ENCODE measurements at places on chromosomes 5 and 9. TPM values are rescaled to one million over a fixed set of nuclear protein-coding genes. Genes with fewer than 3 reads are reported as not detected.
A peak's percentile ranks its signal among the peaks of the same experiment; 100 is the strongest.

The PRR7 gene
- total RNA-seq: 2.8 TPM

The MAN2A1 gene
- 134 TPM for total RNA-seq

The PRELID2 gene
- total RNA-seq: 4.7 TPM

The STOM gene
- 51.0 TPM for total RNA-seq

The OR1N2 gene
- total RNA-seq: not detected

The CDC20B gene
- total RNA-seq: not detected

The MEGF10 gene
- 39.8 TPM for total RNA-seq

GRCh38 chr5:50715001-50715400 lies 48.6 kb downstream of the PARP8 start:
- H3K4me1 ChIP-seq: peaks cover 18% of the 10 kb centered on the region
- no peak overlapping the region for H3K27ac ChIP-seq
- no peak overlapping the region for H3K4me3 ChIP-seq
- no peak for DNase-seq
- H3K27me3 ChIP-seq: no peaks in the 10 kb centered on the region

- H3K4me1 ChIP-seq: no peaks in the 10 kb centered on the region
- DNase-seq: no peak
- no peak overlapping the region for H3K4me3 ChIP-seq
Measured at GRCh38 chr5:18712936-18713485, 1078.8 kb downstream of the TAF11L14 start.

DNA sequence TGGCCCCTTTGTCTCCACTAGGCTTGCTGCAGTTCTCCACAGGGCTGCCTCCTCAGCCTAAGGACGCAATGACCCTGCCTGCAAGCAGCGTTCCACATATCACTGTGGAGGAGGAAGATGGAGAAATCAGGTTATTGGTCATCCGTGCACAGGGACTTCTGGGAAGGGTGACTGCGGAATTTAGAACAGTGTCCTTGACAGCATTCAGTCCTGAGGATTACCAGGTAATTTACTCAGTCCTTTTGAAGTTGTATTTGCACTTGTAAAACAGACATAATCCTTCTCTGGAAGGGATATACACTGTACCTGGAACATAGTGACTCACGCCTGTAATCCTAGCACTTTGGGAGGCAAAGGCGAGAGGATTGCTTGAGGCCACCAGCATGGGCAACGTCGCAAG lies 116.6 kb downstream of the ADGRV1 start:
- H3K27me3 ChIP-seq: peaks cover 2% of the 10 kb centered on the region
- no peaks in the 10 kb centered on the region for H3K4me1 ChIP-seq
- H3K27ac ChIP-seq: no peak overlapping the region
- no peak for DNase-seq
- no peak overlapping the region for H3K4me3 ChIP-seq

DNA sequence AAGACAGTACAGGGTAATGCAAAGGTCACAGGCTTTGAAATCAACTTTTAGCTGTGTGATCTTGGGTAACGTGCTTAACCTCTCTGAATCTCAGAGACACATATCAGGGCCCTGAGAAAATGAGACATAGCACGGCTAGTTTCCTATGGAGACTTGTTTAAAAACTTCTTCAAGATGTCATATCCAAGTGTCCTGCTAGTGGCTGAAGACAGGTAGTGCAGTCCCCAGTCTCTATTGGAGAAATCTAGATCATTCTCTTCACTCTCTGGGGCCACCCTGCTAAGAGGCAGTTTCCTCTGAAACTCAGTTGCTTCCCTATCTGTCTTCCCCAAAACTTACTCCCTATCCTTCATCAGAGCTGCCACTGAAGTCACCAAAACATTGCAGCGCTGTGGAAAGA lies 30.3 kb upstream of the GRXCR2 start:
- H3K4me1 ChIP-seq: no peaks in the 10 kb centered on the region
- no peaks in the 10 kb centered on the region for H3K36me3 ChIP-seq
- no peak overlapping the region for H3K27ac ChIP-seq
- peaks cover under 1% of the 10 kb centered on the region for H3K27me3 ChIP-seq
- DNase-seq: no peak

GRCh38 chr9:94843134-94843533 lies 116.6 kb downstream of the AOPEP start:
- no peak for DNase-seq
- no peak overlapping the region for H3K4me3 ChIP-seq
- no peaks in the 10 kb centered on the region for H3K27me3 ChIP-seq
- H3K4me1 ChIP-seq: peaks cover 15% of the 10 kb centered on the region
- peaks cover 19% of the 10 kb centered on the region for H3K36me3 ChIP-seq

DNA sequence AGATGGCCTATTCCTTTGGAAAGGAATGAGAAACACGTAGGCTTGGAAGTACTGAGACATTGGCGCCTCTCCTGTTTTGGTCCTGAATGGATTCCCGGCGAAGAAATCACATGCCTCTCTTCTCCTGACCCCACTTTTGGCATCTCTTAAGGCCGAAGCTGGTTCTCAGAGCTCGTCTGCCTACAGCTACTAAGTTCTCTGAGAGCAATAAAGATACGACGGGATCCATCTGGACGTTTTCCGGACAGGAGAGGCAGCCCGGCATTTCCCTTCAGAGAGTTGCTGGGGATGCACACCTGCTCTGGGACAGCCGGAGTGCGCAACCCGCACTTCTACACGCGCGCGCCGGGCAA lies 336.8 kb upstream of the PUM3 start:
- peak overlapping the region; percentile 65 for H3K4me3 ChIP-seq
- no peak for DNase-seq
- H3K36me3 ChIP-seq: no peaks in the 10 kb centered on the region
- peaks cover 27% of the 10 kb centered on the region for H3K27me3 ChIP-seq

- DNase-seq: no peak
- H3K4me1 ChIP-seq: peaks cover 33% of the 10 kb centered on the region
- no peak overlapping the region for H3K4me3 ChIP-seq
- peaks cover 15% of the 10 kb centered on the region for H3K36me3 ChIP-seq
- H3K27me3 ChIP-seq: no peaks in the 10 kb centered on the region
- peak overlapping the region; percentile 24 for H3K27ac ChIP-seq
Measured at GRCh38 chr5:83931969-83932368, 211.3 kb upstream of the HAPLN1 start.

GRCh38 chr9:4798281-4799032 lies 5.7 kb downstream of the RCL1 start:
- no peak for DNase-seq
- no peak overlapping the region for H3K27ac ChIP-seq
- no peaks in the 10 kb centered on the region for H3K27me3 ChIP-seq
- peaks cover 27% of the 10 kb centered on the region for H3K4me1 ChIP-seq

- H3K27me3 ChIP-seq: no peaks in the 10 kb centered on the region
- no peak overlapping the region for H3K4me3 ChIP-seq
- H3K36me3 ChIP-seq: peaks cover 61% of the 10 kb centered on the region
- no peaks in the 10 kb centered on the region for H3K4me1 ChIP-seq
- no peak for DNase-seq
- no peak overlapping the region for H3K27ac ChIP-seq
Measured at GRCh38 chr9:135815413-135815812, 91.9 kb downstream of the CAMSAP1 start.

- H3K4me1 ChIP-seq: no peaks in the 10 kb centered on the region
- H3K27me3 ChIP-seq: peaks cover 2% of the 10 kb centered on the region
- H3K36me3 ChIP-seq: no peaks in the 10 kb centered on the region
- H3K4me3 ChIP-seq: no peak overlapping the region
Measured at GRCh38 chr5:23482642-23483041, 24.8 kb upstream of the PRDM9 start.

DNA sequence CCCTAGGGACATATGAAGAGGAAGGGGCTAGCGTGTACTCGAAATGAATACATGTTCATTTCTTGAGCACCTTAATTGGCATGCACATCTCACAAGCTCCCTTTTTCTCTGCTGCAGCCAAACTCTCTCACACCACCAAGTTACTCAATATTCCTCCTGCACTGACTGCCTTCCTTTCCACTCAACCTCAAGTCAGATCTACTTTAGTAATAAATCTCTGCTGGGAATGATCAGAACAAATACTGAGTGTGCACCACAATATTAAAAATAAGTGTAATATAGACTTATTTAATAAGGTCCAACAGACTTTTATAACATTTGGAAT lies 995.8 kb upstream of the WWC1 start:
- peak overlapping the region; percentile 85 for H3K27ac ChIP-seq
- H3K27me3 ChIP-seq: no peaks in the 10 kb centered on the region
- no peak overlapping the region for H3K4me3 ChIP-seq
- no peaks in the 10 kb centered on the region for H3K36me3 ChIP-seq
- peaks cover 43% of the 10 kb centered on the region for H3K4me1 ChIP-seq

DNA sequence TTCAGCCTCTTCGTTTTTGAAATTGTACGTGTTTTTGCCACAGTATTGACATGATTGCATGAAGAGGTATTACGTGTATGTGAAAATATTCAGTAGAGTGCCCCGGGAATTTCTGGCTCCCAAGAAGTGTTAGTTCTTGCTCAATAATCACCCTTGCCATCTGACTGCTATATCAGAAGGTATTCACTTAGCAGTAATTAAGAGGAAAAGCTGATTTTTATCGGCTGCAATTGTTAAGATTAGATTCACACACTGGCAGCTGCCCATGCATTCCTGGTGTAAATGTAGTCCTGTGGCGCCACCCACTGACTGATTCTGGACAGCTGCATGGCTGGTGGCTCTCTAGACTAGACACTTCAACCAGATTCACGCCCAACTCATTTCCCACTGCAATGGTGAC lies 440.1 kb upstream of the ADAMTS16 start:
- H3K36me3 ChIP-seq: no peaks in the 10 kb centered on the region
- no peak for DNase-seq
- H3K27me3 ChIP-seq: peaks cover 8% of the 10 kb centered on the region
- H3K4me1 ChIP-seq: no peaks in the 10 kb centered on the region
- no peak overlapping the region for H3K27ac ChIP-seq
- H3K4me3 ChIP-seq: no peak overlapping the region

- no peaks in the 10 kb centered on the region for H3K27me3 ChIP-seq
- peaks cover 22% of the 10 kb centered on the region for H3K4me1 ChIP-seq
- no peaks in the 10 kb centered on the region for H3K36me3 ChIP-seq
- peak; percentile 86 for DNase-seq
- no peak overlapping the region for H3K4me3 ChIP-seq
Measured at GRCh38 chr5:34522599-34523386, 133.3 kb upstream of the RAI14 start.

- no peaks in the 10 kb centered on the region for H3K27me3 ChIP-seq
- peaks cover 2% of the 10 kb centered on the region for H3K36me3 ChIP-seq
- H3K4me1 ChIP-seq: peaks cover 18% of the 10 kb centered on the region
- H3K4me3 ChIP-seq: peak overlapping the region; percentile 16
Measured at GRCh38 chr9:21096172-21096900, 18.6 kb upstream of the IFNB1 start.

- H3K27ac ChIP-seq: no peak overlapping the region
- DNase-seq: no peak
- no peaks in the 10 kb centered on the region for H3K4me1 ChIP-seq
- H3K27me3 ChIP-seq: peaks cover 2% of the 10 kb centered on the region
Measured at GRCh38 chr9:104456831-104457230, 47.2 kb upstream of the OR13F1 start.

DNA sequence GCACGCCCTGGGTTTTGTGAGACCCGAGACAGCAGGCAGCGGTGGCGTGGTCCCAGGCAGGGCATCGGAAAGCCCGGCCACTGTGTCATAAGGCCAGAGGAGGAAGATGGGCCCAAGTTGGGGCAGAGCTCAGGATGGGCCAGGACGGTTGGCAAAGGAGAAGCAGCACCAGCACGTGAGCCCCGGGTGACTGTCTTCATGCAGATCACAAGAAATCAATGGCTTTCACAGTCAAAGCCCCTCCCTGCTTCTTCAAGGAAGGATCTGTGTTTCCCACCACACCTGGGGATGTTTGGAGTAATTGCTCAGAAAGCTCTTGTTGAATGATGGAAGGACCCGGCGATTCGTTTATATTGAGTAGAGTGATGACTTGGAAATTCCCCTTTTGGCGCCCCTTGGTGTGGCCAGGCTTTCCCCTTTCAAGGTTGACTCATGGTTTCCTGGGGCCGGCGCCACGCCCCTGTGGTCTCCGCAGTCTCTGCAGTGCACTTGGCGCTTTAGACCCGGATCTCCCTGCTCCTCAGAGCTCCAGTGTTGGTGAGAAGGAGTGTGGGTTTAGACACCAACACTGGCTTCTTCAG lies 52.1 kb downstream of the IL31RA start:
- DNase-seq: no peak
- no peak overlapping the region for H3K4me3 ChIP-seq
- no peak overlapping the region for H3K27ac ChIP-seq
- H3K27me3 ChIP-seq: no peaks in the 10 kb centered on the region
- H3K36me3 ChIP-seq: no peaks in the 10 kb centered on the region

DNA sequence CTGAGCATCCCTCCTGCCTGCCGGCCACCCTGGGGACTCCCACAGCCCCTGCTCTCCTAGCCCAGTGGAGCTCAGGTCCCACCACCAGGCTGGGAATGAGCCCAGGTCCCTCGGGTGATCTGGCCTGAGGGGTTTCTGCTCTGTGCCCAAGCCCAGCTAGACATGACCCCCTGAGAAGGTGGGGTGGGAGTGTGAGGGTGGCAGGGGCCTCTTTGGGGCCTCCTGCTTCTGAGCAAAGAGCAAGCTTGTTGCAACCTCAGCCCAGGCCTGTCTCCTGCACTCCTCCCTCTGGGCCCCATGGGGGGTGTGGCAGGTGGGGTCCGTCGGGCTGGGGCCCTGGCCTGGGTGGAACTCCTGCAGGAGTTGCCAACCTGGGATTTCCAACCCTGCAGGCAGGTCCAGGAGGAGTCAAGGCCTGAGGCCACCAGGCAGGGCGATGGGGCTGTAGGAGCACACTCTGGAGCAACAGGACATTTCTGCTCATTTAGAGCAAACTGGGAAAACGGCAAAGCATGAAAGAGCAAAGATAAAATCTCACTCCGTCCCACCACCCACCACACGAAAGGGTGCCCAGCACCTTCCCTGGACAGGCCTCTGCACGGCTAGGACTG lies 11.4 kb upstream of the NRARP start:
- H3K27ac ChIP-seq: no peak overlapping the region
- H3K4me1 ChIP-seq: peaks cover 3% of the 10 kb centered on the region

DNA sequence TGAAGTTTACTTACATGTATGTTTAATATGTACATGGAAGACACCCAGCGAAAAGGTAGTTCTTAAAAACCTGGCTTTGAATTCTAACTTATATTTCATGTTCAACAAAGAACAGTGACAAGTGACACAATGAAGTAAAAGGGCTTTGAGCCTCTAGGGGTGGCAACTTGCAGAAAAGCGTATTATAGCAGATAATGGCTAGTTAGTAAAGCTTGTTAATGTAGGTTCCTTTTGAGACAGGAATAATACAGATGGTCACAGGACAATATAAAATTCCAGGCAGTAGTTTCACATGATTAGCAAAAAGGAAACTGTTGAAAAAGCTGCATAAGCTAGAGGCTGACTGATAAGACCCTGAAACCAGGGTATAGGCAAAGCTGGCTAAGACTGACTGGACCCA lies 132.4 kb upstream of the FTMT start:
- H3K36me3 ChIP-seq: no peaks in the 10 kb centered on the region
- no peak overlapping the region for H3K4me3 ChIP-seq

DNA sequence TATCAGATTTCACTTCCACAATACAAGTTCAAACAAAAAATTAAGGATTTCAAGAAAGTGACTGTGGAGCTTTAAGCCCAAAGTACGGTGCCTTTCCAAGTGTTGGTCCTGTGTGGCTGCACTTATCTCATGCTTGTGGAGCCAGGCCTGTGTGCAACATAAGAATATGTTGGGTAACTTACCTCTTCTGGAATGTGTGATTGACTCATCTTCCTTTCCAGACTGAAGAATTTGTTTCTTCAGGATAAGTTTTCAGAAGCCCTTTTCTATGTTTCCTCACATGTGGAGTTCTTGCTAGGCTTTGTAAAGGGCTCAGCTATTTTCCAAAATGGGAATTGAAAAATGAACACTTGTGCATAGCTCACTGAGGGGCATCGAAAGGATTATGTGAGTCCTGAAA lies 485.1 kb upstream of the PAPPA start:
- H3K27me3 ChIP-seq: no peaks in the 10 kb centered on the region
- H3K4me3 ChIP-seq: no peak overlapping the region
- H3K27ac ChIP-seq: peak overlapping the region; percentile 90
- DNase-seq: no peak
- peaks cover 60% of the 10 kb centered on the region for H3K4me1 ChIP-seq

GRCh38 chr5:1020452-1020961 lies 11.9 kb downstream of the NKD2 start:
- peaks cover 19% of the 10 kb centered on the region for H3K27me3 ChIP-seq
- H3K36me3 ChIP-seq: no peaks in the 10 kb centered on the region
- DNase-seq: no peak
- no peak overlapping the region for H3K4me3 ChIP-seq
